ENCODE measurements at places on chromosomes 6 and 20.

GRCh38 chr6:160167604-160168399 is 46.2 kb downstream of the SLC22A1 start:
- no peak for DNase-seq

DNA sequence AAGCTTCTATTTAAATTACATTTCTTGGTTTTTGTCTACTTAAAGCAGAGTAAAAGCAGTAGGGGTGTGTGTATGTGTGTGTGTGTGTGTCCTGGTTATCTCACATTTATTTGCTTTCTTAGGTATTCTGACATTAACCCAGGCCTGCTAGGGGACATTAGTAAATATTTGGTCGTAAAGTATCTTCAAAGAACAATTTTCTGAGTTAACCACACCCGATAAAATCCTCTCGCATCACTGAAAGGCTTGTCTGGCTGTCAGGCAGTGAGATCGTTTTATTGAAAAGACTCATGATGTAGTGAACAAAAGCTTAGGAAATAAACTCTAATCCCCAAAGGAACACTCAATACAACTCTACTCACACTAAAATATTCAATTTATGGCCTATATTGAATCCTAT is 77.9 kb downstream of the ZNF217 start:
- DNase-seq = no peak

- no peak for DNase-seq
Observed at GRCh38 chr6:87682310-87682709, 19.7 kb downstream of the AKIRIN2 start.

- no peak for DNase-seq
Observed at GRCh38 chr6:165684333-165684732, 21.3 kb upstream of the PDE10A start.

- no peak for DNase-seq
Observed at GRCh38 chr20:56411759-56412472, at the start of gene CASS4. Gene CASS4 (plus strand): TSS chr20:56412260. CDS start chr20:56412459, 199 bp downstream.

DNA sequence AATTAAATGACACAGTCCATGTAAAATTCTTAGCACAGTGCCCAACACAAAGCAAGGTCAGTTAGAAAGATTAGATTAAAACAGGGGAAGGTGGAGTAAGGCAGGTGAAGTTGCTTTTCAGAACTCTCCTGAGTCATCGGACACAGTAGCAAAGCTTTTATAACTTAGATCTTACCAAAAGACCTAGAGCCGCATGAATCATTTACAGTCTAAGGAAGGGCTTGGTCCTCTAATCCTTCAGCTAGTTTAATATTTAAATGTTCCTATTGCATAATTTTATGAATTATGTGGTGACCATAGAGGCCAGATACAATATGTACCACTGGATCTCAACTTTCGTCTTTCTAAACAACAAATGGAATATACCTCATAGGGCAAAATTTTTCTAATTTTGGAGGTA is 202.1 kb upstream of the SNX9 start:
- no peak for DNase-seq

DNA sequence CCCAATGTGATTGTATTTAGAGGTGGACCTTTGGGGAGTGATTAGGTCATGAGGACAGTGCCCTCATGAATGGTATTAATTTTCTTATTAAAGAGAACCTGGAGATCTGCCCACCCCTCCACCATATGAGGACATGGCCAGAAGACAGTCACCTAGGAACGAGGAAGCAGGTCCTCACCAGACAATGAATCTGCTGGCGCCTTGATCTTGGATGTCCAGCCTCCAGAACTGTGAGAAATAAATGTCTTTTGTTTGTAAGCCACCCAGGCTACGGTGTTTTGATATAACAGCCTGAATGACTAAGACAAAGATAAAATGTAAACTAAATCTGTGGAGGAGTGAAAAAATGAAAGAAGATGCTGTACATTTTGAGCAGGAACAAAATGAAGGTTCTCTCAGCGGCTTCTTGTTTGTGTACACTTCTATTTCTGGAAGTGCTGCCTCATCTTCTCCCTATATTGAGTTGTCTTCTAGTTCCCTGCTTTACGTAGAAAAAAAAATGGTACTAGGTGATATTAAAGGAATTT is 1.5 kb upstream of the IPCEF1 start:
- no peak for DNase-seq

GRCh38 chr6:133539502-133540259 is 298.5 kb downstream of the EYA4 start:
- no peak for DNase-seq

- no peak for DNase-seq
Observed at GRCh38 chr6:87291883-87292282, 30.5 kb upstream of the SMIM8 start.

DNA sequence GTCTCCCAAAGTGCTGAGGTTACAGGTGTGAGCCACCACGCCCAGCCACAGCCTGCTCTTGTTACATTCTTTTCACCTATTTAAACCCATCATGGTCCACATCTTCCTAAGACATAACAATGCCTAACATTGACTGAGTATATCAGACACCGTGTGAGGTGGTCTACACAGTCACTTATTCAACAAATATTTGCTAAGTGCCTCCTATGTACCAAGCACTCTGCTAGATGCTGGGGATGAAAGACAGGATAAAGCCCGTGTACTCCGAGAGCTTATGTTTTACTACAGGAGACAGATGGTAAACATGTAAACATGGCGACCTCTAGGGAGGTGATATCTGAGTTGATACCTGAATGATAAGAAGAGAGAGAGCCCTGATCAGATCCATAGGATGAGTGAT is 12.7 kb downstream of the BCL2L1 start:
- no peak for DNase-seq

- DNase-seq = no peak
Observed at GRCh38 chr20:16671753-16672152, 58.1 kb upstream of the SNRPB2 start.

GRCh38 chr6:96157018-96157565 is 141.3 kb downstream of the FUT9 start:
- DNase-seq = no peak

All from breast epithelium (tissue), 4 donors.